ENCODE measurements at places on chromosomes 12 and 14. TPM values are rescaled to one million over a fixed set of nuclear protein-coding genes. Genes with fewer than 3 reads are reported as not detected.

DNA sequence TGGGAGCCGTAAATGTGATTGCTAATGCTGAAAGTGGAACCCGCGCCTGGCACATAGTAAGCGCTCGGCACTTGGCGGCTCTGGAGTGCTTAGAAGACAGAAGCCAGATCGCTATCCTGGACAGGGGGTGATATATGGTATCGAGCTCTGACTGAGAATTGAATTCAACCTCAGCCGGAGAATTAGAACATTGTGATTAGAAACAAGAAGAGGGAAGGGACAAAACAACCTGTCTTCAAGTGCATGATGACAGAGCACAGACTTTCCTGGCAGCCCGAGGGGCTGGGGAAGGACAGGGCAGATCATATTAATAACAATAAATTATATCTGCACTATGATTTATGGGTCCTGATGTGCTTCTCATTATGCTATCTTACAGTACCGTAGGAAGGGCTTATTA is 66.9 kb upstream of the TBX3 start:
- no peak for DNase-seq
- no peak overlapping the region for H3K27ac ChIP-seq
- H3K4me1 ChIP-seq = peaks cover 28% of the 10 kb centered on the region

The ALDH1L2 gene
- polyA plus RNA-seq = 21.1 TPM

DNA sequence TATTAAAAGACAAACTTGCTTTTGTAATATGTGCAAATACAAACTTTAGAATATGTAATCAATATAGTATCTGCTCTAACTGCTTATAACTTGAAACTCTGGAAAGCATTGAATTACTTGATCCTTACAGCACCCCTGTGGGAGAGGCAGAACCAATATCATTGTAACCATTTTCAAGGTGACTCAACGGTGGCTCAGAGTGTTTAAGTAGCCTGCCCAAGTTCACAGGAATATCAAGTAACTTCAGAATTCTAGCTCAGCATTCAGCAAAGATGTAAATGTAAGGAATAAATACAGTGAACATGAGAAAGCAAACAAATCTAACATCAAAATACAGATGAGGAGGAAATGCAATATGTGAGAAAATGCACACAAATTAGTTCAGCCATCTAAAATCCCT is 264.6 kb downstream of the NELL2 start:
- H3K4me3 ChIP-seq = no peak overlapping the region
- H3K4me1 ChIP-seq = no peaks in the 10 kb centered on the region
- DNase-seq = no peak
- H3K27ac ChIP-seq = no peak overlapping the region
- no peaks in the 10 kb centered on the region for H3K27me3 ChIP-seq

DNA sequence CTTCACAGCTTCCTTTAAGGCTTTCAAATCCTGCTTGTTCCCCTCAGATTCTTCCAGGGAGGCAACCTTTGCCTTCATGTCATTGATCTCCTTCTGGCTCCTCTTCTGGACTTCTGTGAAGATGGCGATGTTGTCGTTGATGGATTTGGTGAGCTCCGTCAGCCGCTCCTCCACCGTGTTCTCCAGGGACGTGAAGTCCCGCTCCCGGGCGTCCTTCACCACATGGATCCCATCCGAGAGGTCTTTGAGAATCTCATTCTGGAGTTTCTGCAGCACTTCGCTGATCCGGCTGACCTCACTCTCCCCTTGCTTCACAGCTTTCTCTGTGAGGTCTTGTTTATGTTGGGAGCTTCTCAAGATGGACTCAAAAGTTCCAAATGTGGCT is 7.9 kb downstream of the CKAP4 start:
- peaks cover 7% of the 10 kb centered on the region for H3K4me1 ChIP-seq
- H3K36me3 ChIP-seq = peaks cover 47% of the 10 kb centered on the region
- H3K4me3 ChIP-seq = no peak overlapping the region
- no peak for DNase-seq

- H3K27ac ChIP-seq = no peak overlapping the region
- H3K36me3 ChIP-seq = no peaks in the 10 kb centered on the region
- no peaks in the 10 kb centered on the region for H3K27me3 ChIP-seq
These were observed 8.3 kb upstream of the OR11H6 start for GRCh38 chr14:20215196-20215595.

GRCh38 chr14:69543341-69544115 is 31.1 kb downstream of the CCDC177 start:
- H3K27ac ChIP-seq = no peak overlapping the region
- H3K36me3 ChIP-seq = no peaks in the 10 kb centered on the region
- peaks cover 20% of the 10 kb centered on the region for H3K27me3 ChIP-seq
- no peak overlapping the region for H3K4me3 ChIP-seq

The NT5DC3 gene
- 7.3 TPM for polyA plus RNA-seq

DNA sequence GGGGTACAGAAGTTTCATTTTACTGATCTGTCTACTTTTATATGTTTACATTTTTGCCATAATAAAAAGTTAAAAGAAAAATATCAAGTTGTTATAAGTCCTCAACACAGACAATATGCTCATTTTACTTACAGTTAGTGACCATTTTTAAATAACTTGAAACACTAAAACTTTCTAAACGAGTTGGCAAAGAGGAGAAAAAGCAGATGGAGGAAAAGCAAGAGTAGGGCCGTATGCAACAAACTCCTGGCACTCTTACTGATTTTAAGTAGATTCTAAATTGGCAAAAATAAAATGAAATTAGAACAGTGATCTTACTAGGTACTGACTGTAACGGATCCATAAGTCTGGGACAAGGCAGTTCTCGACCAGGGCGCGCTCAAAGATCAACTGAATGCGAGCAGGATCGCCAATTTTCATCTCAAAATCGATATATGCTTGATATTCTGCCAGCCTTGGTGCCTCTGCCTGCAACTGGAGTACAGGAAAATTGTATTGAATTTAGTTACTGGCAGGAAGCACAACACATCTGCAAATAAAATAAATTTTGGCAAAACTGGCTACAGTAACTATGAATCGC is 22.3 kb downstream of the SART3 start:
- H3K27ac ChIP-seq = no peak overlapping the region
- no peaks in the 10 kb centered on the region for H3K27me3 ChIP-seq
- DNase-seq = no peak
- H3K4me1 ChIP-seq = no peaks in the 10 kb centered on the region

DNA sequence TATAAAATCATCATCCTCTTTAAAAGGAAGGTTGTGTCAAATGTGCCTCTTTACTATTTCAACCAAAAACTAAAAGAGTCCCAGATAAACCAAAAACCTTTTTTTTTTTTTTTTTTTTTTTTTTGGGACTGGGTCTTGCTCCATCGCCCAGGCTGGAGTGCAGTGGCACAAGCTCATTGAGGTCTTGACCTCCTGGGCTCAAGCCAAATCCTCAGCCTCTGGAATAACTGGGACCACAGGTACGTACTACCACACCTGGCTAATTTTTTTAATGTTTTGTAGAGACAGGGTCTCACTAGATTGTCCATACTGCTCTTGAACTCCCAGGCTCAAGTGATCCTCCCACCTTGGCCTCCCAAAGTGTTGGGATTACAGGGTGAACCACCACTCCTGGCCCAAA is 16.4 kb upstream of the SELPLG start:
- peak overlapping the region; percentile 28 for H3K27ac ChIP-seq
- peaks cover 53% of the 10 kb centered on the region for H3K36me3 ChIP-seq
- peaks cover 31% of the 10 kb centered on the region for H3K4me1 ChIP-seq
- no peak for DNase-seq
- no peaks in the 10 kb centered on the region for H3K27me3 ChIP-seq
- no peak overlapping the region for H3K4me3 ChIP-seq

- H3K27me3 ChIP-seq = no peaks in the 10 kb centered on the region
- DNase-seq = peak; percentile 86
- no peak overlapping the region for H3K4me3 ChIP-seq
- H3K4me1 ChIP-seq = no peaks in the 10 kb centered on the region
- no peak overlapping the region for H3K27ac ChIP-seq
These were observed 360.8 kb downstream of the CCDC91 start for GRCh38 chr12:28550757-28551704.

The OR6C2 gene
- not detected for polyA plus RNA-seq

GRCh38 chr14:66662374-66662773 is 154.4 kb downstream of the GPHN start:
- H3K4me1 ChIP-seq = no peaks in the 10 kb centered on the region
- H3K36me3 ChIP-seq = no peaks in the 10 kb centered on the region
- no peak overlapping the region for H3K27ac ChIP-seq
- H3K27me3 ChIP-seq = no peaks in the 10 kb centered on the region
- DNase-seq = no peak

- H3K36me3 ChIP-seq = no peaks in the 10 kb centered on the region
- DNase-seq = no peak
- H3K27me3 ChIP-seq = no peaks in the 10 kb centered on the region
- H3K4me3 ChIP-seq = no peak overlapping the region
- H3K27ac ChIP-seq = no peak overlapping the region
These were observed 18.3 kb downstream of the VWF start for GRCh38 chr12:6106218-6106617.

The YY1 gene
- 21.7 TPM for polyA plus RNA-seq

DNA sequence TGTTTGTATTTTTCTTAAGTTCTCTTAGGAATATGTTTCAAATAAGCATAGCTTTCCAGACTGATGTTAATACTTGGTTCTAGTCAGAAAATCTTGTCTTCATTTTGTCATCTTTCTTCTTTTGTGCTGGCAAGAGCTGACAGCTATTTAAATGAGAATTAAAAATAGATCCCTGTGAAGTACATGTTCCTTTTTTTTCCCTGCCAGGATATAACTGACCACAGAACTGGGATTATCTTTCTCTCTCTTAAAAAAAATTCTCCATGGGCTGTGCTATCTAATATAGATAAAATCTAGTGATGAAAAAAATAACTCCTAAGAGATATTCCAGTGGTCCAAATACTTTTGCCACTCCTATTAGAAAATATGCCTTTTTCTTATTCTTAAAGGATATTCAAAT is 163.4 kb downstream of the AKAP6 start:
- no peak for DNase-seq
- H3K4me3 ChIP-seq = no peak overlapping the region
- no peak overlapping the region for H3K27ac ChIP-seq
- H3K4me1 ChIP-seq = peaks cover 18% of the 10 kb centered on the region

- no peaks in the 10 kb centered on the region for H3K36me3 ChIP-seq
- no peaks in the 10 kb centered on the region for H3K4me1 ChIP-seq
- DNase-seq = peak; percentile 68
- H3K27ac ChIP-seq = no peak overlapping the region
These were observed 105.2 kb upstream of the SYT1 start for GRCh38 chr12:78759367-78759766.

- no peak for DNase-seq
- H3K27ac ChIP-seq = no peak overlapping the region
- H3K36me3 ChIP-seq = no peaks in the 10 kb centered on the region
- no peaks in the 10 kb centered on the region for H3K4me1 ChIP-seq
- H3K27me3 ChIP-seq = no peaks in the 10 kb centered on the region
These were observed 108.7 kb downstream of the PTGER2 start for GRCh38 chr14:52422650-52423356.

The SERPINA5 gene
- not detected for polyA plus RNA-seq

GRCh38 chr12:65510007-65510406 is 231.5 kb downstream of the MSRB3 start:
- no peak for DNase-seq
- H3K27ac ChIP-seq = no peak overlapping the region
- no peaks in the 10 kb centered on the region for H3K27me3 ChIP-seq
- no peaks in the 10 kb centered on the region for H3K4me1 ChIP-seq

- no peaks in the 10 kb centered on the region for H3K36me3 ChIP-seq
- no peak overlapping the region for H3K4me3 ChIP-seq
- H3K4me1 ChIP-seq = no peaks in the 10 kb centered on the region
- H3K27me3 ChIP-seq = no peaks in the 10 kb centered on the region
- H3K27ac ChIP-seq = no peak overlapping the region
These were observed 69.6 kb upstream of the CHST11 start for GRCh38 chr12:104387190-104387589.

All from IMR-90 (cell line).